ENCODE measurements at places on chromosomes 12 and 14.

- no peak for DNase-seq
Measured at GRCh38 chr14:59229653-59230406, 41.4 kb downstream of the DAAM1 start.

DNA sequence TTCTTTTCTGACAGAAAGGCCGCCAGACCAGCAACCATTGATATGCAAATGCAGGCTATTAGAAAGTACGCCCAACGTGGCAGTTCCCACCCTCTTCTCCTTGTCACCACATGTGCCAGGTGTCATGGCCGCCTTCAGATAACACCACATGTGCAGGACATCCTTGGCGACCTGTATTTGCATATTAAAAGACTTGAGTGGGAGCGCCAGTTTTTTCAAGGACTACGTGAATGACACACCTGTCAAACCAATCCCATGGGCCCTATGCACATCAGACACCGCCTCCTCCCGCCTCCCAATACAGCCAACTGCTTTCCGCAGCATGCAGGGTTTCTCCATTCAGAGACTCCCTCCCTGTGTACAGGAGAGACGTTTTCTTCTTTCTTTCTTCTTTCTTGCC is 318.6 kb upstream of the FAR2 start:
- no peak for DNase-seq

DNA sequence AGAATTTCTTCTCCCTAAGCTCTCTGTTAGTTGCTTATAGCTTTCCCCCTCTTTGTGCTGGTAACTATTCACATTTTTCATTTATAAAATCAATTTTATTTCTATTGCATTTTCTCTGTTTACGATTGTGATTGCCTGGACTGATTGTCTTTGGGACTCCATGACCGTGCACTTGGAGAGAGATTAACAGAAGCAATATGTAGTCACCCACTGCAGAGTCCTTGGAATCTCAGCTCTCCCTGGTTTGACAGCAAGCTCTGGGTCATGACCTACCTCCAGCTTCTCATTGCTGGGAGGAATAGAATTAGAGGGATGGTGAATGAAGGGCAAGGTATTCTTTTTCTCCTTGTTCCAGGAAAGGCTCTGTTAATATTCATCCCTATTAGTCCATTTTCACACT is 398.2 kb downstream of the AACS start:
- no peak for DNase-seq

DNA sequence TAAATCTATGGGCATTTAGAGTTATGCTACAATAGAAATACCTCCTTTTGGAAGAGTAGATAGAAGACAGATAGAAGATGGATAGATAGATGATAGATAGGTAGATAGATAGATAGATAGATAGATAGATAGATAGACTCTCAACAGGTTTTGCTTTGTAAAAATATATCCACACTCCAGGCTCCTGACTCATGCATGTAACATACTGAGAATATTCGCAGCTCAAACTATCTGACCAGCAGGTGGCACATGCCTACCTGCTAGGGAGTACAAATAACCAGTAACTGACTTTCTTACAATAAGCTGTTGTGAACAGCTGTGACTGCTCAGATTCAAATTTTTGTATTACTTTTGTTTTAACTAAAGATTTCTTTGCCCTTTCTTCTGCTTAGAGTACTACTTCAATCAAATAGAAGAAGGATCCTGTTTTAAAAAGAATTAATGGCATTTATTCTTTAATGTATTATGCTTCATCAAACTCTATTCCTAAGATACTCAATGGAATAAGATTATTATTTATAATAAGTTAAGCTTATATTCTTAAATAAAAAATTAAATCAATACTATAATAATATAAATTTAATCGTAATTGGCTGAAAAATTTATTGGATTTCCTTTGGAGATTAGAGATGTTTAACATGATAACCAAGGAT is 15.8 kb upstream of the CPNE8 start:
- DNase-seq: peak; percentile 51

GRCh38 chr12:108338915-108339657 is at the start of gene CMKLR1:
TSS of gene CMKLR1 (minus strand) at chr12:108339311. CDS start at chr12:108293591, 45,720 bp downstream.
- DNase-seq: peak; percentile 20

- peak; percentile 60 for DNase-seq
Measured at GRCh38 chr12:128727999-128728398, 95.8 kb downstream of the SLC15A4 start.

- DNase-seq: peak; percentile 36
Measured at GRCh38 chr12:98456576-98457573, 58.5 kb upstream of the TMPO start.

DNA sequence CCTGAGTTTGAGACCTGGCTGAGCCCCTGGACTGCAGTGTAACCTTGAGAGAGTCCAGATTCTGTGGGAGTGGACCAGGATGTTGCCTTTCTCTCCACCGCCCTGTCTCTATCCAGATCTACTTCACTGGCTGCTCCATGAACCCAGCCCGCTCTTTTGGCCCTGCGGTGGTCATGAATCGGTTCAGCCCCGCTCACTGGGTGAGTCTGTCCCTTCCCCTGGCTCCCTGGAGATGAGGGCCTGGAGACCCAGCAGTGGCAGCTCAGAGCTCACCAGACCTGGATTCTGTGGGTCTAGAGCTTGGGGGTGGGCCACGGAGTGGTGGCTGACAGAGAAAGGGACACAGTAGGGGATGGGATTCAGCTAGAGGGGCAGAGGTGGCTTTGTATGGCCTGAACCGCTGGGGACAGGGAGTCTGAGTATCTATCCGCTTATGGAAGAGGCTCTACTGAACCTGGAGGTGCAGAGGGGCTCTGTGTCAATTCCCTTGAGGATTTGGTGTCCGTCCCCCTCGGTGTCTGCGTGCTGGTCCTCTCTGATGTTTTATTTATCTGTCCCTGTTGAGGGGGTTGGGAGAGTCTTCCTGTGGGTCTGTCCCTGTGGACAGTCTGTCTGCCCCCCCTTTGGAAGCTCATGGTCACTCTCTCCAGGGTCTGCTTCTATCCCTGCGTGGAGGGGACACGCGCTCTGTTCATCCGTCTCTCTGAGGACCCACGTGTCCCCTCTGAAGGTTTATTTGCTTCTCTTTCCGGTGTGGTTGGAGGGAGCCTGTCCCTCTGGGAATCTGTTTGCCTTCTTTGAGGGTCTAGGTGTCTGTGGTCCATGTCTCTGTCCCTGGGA is 2.5 kb downstream of the AQP5 start:
- DNase-seq: no peak

- no peak for DNase-seq
Measured at GRCh38 chr14:50910495-50911420, 33.5 kb downstream of the PYGL start.

DNA sequence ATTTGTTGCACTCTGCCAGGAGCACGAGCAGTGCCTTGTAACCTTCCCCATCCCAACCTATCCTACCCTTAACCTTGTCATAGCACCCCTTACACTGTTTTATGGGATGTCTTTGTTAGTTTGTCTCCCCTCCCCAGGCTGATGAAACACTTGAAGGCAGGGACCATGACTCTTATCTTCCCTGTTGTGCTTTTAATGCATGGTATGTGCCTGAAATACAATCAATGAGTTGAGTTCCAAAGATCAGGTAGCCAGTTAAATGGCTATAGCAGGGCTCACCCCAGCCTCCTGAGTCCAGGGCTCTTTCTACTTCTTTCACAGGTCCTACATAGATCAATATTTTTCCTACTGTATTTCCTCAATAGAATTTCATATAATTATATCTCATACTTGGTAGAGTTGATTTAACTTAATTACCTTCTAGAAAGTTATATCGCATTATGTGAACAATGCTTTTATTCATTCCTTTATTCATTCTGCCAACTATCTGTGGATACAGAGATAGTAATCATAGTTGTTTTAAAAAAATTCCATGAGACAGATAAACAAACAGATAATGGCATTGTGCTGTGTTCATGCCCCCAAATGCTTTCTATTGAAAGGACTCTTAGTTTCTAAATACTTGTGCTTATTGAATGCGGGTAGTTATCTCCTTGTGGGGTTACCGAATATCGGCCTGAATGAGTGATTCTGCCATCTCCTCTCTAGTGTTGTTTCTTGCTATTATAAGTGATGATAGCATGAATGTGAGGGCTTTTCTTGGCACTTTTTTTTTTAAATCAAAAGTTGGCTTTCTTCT is 347.4 kb downstream of the NPAS3 start:
- no peak for DNase-seq

GRCh38 chr12:32588604-32589003 is 90.5 kb upstream of the DNM1L start:
- no peak for DNase-seq

DNA sequence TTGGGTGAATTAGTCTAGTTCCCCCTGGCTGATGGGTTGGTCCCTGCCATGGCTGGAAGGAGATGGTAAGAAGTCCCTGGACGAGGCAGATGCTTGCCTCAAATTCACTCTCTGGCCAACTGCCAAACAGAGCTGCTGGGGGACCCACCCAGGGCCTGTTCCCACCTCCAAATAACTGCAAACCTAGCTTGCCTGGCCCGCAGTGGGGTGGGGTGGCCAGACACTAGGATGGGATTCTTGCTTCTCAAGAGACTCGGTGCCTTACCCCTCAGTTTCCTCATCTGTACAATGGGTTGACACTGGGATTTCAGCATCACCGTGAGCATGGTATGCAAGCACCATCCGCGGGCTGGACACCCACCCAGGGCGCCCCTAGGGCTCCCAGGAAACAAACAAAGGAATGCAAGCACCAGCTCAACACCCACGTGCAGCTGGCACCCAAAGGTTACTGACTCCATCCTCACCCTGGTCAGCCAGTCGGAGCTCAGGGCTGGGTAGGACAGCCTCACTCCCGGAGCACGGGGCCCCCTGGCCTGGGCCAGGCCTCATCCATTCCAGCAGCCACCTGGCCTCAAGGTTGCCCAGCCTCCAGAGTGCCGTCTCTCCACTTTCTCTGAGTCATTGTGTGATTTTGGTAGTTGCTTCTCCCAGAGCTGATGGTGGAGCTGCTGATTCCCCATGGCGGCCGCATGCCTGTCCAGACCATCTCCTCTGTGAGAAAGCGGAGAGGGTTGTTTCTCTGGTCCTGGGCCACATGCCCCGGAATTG is 205.2 kb upstream of the RTL1 start:
- no peak for DNase-seq

DNA sequence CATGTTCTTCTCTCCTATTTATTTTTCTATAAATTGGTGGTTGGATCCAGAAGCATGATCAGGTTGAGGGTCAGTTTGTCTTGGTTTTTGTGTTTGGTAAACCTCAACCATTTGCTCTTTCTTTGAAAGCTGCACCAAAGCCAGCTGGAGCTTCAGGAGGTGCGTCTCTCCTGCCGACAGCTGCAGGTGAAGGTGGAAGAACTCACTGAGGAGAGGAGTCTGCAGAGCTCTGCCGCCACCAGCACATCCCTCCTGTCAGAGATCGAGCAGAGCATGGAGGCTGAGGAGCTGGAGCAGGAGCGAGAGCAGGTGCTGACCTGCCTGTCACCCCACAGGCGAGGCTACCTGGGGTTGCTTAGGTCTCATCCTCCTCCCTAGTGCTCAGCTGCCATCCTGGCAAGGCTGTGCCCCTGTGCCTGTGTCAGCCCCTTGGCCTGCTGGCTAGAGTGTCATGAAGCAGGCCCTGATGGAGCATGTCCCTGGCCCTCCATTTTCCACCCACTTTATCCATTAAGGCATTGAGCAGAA is 45.0 kb downstream of the RAB35 start:
- DNase-seq: no peak

- DNase-seq: no peak
Measured at GRCh38 chr12:96201272-96202227, 7.4 kb downstream of the ELK3 start.

DNA sequence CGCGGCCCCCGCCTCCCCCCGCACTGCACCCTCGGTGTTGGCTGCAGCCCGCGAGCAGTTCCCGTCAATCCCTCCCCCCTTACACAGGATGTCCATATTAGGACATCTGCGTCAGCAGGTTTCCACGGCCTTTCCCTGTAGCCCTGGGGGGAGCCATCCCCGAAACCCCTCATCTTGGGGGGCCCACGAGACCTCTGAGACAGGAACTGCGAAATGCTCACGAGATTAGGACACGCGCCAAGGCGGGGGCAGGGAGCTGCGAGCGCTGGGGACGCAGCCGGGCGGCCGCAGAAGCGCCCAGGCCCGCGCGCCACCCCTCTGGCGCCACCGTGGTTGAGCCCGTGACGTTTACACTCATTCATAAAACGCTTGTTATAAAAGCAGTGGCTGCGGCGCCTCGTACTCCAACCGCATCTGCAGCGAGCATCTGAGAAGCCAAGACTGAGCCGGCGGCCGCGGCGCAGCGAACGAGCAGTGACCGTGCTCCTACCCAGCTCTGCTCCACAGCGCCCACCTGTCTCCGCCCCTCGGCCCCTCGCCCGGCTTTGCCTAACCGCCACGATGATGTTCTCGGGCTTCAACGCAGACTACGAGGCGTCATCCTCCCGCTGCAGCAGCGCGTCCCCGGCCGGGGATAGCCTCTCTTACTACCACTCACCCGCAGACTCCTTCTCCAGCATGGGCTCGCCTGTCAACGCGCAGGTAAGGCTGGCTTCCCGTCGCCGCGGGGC is at the start of gene FOS:
FOS (plus strand) TSS at position 407 of the 731 bp plus-strand sequence; CDS start at position 562, 155 bp downstream.
- peak; percentile 99 for DNase-seq

GRCh38 chr12:62284749-62285148 is 24.5 kb downstream of the USP15 start:
- DNase-seq: no peak

DNA sequence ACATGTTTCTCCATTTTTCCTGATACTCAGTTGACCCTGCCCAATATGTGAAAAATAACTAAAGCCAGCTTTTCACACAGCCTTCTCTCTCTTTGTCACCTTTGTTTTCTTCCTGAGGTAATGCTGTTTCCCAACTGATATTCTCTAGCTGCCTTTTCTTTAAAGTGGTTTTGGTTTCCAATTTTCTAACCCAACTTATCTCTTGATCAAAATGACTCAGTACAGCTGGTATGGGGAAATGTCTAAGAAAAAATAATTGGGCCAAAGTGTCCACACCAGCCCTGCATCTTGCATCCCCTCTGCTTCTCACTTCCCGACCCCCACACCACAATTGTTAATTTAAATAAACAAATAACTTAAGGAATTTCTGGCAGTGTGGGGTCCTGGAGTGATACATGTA is 193.8 kb downstream of the SYT1 start:
- DNase-seq: peak; percentile 10

DNA sequence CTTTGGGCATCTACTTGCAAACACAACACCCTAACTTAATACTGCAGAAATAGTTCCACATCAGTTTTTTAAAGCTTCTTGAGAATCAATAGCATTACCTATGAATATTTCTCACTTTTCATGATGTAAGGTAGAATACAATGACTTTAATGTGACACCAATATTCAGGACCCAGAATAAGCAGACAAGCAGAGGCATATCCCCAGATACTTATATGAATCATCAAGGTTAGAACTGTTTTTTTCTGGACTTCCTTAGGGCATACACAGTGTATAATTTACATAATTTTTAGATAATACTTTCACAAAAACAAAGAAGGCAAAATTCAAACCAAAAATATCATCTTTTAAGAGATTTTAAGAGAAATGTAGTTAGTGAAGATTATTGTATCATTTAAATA is 885.8 kb downstream of the FSCB start:
- DNase-seq: no peak
